ELR (cell line): ENCODE measurements at places on chromosomes 5 and 9.

GRCh38 chr5:167664222-167664804 lies 627.1 kb upstream of the WWC1 start:
- DNase-seq = no peak

GRCh38 chr9:71758277-71758676 lies 10.0 kb downstream of the CEMIP2 start:
- DNase-seq = no peak

DNA sequence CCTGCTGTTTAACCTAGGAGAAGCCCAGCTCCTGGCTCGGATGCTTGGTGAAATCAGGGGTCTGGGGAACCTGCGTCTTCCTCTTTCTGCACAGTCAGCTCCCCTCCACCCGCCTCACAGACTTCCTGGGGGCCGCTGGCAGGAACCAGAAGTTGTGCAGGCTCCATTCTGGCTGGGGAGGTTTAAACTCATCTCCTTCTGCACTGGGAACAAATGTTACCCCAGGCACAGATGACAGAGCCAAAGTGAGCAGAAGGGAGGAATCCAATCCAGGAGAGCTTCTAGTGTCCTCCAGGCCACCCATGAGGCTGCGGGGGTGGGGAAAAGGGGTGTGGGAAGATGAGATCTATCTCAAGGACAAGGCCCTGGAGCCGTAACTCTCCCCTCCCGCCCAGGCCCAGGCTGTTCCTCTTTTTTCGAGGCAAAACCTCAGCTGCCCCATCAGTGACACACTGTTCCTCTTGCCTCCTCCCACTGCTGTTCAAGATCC lies 31.2 kb downstream of the KCNMB1 start:
- no peak for DNase-seq

DNA sequence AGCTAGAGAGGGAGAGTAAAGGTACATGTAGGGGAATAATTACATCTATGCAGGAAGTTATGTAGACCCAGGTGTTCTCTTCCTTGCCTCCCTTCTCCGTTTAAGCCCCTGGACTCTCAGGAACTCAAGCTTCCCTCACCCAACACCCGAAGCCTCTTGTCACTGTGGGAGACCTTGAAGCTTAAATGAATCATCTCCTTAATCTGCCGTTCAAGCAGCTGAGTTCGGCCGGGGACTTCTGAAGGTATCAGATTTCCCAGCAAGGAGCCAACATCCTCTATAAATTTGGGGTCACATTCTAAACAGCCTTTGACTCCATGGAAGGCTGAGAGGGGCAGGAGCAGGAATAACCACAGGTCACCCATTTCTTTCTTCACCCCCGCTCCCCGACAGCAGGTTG lies 412 bp downstream of the IZUMO3 start:
- DNase-seq = no peak

GRCh38 chr9:3824581-3824980 lies 298.8 kb upstream of the RFX3 start:
- DNase-seq = no peak

- no peak for DNase-seq
Observed at GRCh38 chr5:56075361-56075760, 80.6 kb upstream of the IL6ST start.

DNA sequence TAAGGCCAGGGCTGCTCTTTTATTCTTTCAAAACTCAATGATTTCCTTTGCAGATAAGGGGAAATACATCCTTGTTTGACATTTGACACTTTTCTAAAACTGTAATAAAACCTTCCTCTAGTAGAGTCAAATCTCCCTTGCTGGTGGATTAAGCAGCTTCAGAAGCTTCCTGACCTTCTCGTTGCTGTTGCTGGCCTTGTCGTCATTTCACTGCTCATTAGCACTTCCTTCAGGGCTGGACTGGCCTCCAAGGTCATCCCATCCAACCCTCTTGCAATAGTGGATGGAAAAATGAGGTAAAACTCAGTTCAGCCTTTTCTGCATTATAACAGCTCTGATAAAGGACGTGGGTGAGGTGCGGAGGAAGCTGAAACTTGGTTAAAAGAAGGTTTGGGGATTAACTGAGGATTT lies 1.1 kb upstream of the ADAMTSL1 start:
- DNase-seq = no peak

- DNase-seq = peak; percentile 59
Observed at GRCh38 chr5:33726422-33727165, 165.2 kb downstream of the ADAMTS12 start.

GRCh38 chr5:1960595-1961303 lies 78.0 kb upstream of the IRX4 start:
- DNase-seq = no peak

- no peak for DNase-seq
Observed at GRCh38 chr5:118558871-118559270, 429.5 kb downstream of the DTWD2 start.

DNA sequence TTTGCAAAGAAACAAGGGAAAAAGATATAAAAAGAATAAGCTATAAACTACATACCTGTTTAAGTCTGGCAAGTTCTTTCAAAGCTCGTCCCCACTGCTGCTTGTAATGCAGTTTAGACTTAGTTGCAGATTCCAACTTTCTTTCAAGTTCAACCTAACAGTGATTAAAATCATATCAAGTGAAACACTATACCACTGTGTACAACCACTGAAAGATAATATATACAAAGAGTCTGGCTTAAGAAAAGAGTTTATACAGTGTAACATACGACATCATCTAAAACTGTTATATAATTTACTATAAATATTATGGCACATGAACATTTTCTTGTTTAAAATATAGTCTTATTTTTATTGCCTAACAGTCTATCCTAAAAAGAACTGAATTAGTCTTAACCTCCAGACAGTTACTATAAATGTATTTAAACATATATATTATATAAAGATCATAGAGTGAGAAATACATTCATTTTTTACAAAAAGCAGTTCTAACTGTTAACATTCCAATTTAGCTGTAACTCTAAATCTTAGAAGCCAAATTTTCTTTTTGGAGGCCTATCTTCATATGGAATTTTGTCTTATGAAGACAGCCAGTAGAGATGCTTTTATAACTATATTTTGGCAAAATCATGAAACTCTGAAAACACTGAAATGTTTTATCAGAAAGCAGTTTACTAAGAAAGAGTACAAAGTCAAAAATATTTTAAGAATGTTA lies 58.6 kb downstream of the CEP120 start:
- DNase-seq = no peak

- DNase-seq = peak; percentile 50
Observed at GRCh38 chr5:176647843-176648473, 674 bp downstream of the TSPAN17 start.
